IMR-90 (cell line): ENCODE measurements at places on chromosomes 6 and 20.
A peak's percentile ranks its signal among the peaks of the same experiment; 100 is the strongest.

- peak; percentile 49 for DNase-seq
Measured at GRCh38 chr6:139801571-139802321, 427.3 kb upstream of the CITED2 start.

DNA sequence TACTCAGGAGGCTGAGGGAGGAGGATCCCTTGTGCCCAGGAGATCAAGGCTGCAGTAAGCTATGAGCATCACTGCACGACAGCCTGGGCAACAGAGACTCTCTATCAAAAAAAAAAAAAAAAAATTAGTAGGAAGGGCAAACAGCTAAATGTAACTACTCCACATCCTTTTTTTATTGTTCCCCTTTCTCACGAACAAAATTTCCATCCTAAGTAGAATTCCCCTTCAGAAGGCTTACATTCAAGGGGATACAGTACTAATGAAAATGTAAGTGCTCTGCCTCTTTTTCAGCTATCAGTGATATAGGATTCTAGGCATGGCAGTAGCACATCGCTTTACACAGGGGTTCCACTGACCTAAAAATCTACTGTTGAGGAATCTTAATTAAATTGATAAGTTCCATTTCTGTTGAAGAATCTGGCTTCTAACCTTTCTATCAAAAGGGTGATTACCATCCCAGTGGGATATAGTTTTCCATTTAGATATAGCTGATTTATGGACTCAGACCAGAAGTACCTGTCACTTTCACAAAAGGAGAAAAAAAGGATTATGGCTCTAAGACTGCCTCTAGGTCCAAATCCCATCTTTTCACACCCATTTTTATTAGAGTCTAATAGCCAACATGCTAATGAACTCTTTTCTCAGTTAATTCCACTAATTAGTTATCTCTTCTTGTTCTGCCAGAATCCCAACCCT is 2.6 kb downstream of the B4GALT5 start:
- DNase-seq: no peak

DNA sequence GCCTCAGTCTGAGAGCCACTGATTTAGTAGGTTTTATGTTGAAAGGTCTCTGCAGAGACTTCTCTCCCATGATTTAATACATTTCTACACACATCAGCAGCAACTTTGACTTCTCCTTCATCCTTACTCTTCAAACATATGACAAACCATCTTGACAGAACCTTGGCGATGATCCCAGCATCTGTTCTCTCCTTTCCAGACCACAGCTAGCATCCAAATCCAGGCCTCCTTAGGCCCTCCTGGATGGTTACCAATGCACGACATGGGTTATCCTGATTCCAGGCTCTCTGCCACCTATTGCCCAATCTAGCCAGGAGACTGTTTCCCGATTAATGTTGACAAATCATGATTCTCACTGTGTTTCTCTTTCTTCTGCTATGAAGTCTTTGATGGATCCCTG is 16.8 kb downstream of the LAMA4 start:
- peak; percentile 92 for DNase-seq

DNA sequence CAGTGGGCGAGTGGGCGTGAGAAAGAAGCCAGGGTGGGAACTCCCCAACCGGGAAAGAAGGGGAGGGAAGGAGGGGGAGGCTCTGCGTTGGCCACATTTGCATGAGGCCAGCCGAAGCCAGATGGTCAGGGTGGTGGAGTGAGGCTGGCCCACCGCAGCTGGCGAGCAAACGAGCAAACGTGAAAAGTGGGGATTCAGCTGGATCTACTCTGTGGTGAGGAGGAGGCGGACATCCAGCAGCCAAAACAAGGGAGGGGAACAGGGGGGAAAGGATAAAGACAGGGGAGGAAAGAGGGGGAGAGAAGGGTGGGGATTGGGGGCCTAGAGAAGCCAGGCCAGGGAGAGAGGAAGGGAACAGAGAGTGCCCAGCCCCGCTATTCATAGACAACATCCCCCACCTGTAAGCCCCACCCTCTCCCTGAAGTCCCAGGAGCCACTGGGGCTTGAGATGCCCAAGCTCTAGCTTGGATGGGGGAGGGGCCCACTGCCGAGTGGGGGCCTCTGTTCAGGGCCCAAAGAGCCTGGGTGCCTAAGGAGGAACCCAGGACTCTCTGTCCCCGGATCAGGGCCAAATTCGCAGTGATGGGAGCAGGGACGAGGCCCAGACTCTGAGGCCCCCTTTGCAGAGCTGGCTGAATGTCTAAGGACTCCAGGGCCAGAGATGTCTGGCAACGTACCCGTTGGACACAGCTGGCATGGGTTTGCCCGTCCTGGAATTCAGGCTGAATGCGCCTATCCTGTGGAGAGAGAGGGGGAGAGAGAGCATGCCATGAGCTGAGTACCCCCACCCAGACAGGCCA is 45.1 kb downstream of the CPNE5 start:
- peak; percentile 12 for DNase-seq

DNA sequence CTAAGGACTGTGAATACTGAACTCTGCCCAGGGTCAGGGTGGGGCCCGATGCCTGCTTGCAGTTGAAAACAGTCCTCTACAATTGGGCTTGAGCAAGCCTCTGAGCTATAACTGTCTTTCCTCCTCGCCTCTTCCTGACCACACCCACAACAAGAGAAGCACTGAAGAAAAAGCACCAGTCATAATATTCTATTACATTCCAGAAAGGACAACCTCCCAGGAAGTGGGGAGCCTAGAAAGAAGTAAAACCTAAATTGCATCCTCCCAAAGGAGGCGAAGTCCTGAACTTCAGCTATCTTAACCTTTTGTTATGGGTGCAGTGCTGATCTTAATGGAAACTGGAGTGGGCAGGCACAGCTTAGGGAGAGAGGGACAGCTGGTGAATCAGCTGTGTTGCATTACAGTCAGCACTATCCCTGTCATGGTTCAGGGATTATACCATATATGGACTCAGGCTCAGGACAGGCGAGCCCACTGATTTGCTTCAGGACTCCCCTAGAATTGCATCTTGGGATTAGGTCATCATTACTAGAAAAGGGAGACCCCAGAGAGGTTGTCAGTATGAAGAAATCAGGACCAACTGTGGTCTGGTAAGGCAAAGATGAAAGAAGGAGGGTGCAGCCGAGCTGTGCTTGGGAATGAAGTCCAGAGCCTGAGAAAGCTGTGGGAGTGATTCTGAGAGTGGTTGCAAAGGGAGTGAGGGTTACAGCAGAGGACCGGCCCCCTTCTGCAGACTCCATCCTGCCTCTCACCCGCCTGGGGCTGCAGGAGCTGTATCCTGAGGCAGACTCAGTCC is 18.3 kb upstream of the TRAM2 start:
- DNase-seq: peak; percentile 94

DNA sequence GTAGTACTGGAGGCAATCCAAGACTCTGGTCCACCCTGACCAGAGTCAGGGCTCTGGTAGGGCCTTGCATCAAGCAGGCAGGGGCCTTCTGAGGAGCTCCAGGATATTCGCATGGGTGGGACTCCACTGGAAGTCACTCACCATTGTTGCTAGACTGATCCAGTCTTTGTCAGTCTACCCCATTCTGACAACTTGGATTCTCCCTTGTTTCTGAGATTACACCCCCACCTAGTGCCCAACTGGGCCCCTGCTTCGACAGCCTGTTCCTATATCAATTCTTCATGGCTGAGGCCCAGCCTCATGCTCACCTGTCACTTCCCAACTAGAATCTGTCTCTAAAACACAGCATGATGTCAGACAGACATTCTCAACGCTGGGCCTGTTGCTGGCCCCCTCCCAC is 5.2 kb downstream of the SLC35D3 start:
- DNase-seq: peak; percentile 10

- DNase-seq: no peak
Measured at GRCh38 chr6:5121956-5122355, 36.8 kb downstream of the PPP1R3G start.

- peak; percentile 5 for DNase-seq
Measured at GRCh38 chr6:108888052-108888451, 39.8 kb downstream of the ARMC2 start.

DNA sequence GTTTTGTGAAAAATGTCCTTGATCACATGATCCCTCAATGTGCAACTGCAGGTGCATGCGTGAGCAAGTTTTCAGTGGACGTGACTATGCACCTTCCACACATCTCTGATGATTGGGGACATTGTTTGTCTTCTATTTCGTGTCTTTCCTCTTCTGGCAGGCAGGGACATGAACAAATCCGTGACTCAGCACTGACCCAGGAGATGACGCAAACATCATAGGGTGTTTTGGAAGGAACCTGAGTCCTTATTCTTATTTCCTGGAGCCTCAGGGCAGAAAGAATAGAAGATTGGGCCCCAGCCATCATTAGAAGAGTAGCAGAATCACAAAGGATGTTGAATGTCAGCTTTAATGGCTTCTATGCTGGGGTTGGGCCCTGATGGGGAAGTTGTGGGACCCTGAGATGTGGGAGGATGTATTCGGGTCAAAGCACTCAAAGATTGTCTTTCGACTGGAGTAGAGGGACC is 11.9 kb upstream of the SIRPD start:
- peak; percentile 9 for DNase-seq

GRCh38 chr20:46933150-46933549 is 38.5 kb downstream of the EYA2 start:
- DNase-seq: no peak

- no peak for DNase-seq
Measured at GRCh38 chr20:36008461-36009035, 40.2 kb downstream of the CNBD2 start.

DNA sequence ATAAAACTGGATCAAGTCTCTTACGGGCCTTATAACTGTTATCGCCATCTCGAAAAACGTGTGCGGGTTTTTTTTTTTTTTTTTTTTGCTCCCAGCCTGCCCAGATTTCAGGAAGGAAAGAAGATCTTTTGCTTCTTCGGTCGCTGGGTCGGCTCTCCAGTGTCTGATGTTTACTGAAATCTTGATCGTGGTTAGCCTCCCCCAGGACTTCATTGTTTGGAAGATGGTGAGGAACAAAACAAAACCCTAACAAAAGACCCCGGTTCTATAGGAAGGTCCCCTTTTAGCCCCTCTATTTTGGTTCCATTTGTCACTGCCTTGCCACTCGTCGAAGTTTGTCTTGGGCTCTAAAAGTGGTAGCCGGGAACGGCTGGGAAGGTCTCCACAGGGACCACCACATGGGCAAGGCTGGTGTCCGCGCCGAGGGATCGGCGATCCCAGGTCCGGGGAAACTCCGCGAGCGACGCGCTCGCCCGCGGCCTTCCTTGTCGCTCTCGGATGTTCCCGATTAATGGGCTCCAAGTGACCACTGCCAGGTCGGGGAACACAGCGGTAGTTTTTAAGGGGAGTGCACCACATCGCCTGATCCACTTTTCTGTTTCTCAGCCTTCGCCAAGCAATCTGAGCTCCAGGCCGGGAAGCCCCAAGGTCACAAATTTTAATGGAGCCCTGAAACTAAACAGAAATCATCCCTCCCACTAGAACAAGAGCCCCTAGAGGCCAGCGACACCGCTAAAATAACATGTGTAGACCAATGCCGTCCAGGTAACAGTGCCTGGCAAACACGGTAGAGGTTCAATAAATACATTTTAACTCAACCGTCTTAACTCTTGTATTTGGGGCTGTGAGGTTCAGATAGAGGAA is 27.0 kb downstream of the TRIM27 start:
- DNase-seq: peak; percentile 55

- peak; percentile 67 for DNase-seq
Measured at GRCh38 chr6:1326535-1327121, 14.7 kb downstream of the FOXQ1 start.

DNA sequence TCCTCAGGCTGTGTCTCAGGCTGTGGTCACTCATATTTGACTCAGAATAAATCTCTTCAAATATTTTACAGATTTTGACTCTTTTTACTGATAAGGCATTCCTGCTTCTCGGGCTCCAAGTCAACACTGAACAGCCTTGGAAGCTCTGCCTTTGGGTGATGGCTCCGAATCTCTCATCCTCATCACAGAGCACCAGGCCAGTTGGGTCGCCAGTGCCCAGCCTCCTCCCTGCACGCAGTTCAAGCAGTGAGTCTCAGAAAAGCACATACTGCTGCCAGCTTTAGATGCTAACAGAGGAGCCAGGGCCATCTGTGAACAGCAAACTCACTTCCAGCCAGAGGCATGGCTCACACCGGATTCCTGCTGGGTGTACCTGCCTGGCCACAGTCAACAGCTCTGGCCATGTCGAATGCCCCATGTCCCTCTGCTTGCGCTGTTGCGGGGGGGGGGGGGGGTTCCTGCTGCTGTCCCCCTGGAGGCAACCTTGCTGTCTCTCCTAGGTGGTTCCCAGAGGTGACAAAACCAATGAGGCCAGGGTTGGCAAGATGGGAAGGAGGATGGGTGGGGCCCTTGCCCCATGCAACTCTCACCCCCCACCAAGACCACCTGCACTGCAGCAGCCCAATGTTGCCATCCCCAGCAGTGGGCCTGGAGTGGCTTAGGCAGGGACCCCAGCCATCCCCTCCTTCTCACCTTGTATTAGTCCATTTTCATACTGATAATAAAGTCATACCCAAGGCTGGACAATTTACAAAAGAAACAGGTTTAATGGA is 248.8 kb downstream of the ERMARD start:
- DNase-seq: no peak

- DNase-seq: no peak
Measured at GRCh38 chr6:136524936-136525413, 25.2 kb downstream of the MAP7 start.
